ENCODE measurements at places on chromosomes 16 and 17. TPM values are rescaled to one million over a fixed set of nuclear protein-coding genes. Genes with fewer than 3 reads are reported as not detected.

The DYNLRB2 gene
- not detected for total RNA-seq

The MYL4 gene
- 0.96 TPM for total RNA-seq

The TMC8 gene
- 6.6 TPM for total RNA-seq

DNA sequence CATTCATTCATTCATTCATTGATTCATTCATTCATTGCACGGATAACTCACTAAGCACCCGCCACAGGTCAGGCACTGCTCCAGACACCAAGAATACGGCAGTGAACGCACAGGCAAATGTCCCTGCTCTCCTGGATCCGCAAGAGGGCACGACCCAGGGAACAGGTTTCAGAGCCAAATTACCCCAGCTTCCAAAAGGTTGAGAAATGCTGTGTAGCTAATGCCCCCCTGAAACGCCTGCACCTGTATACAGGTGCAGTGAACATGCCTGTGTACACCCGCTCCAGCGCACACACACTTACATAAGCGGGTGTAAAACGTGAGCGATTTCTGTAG, 9.6 kb upstream of the UBE2I start:
- no peak for DNase-seq

GRCh38 chr16:54241525-54241924, 45.1 kb downstream of the IRX3 start:
- no peak for DNase-seq
